T1000 (cell line): ENCODE measurements at places on chromosomes 1 and 21.
A peak's percentile ranks its signal among the peaks of the same experiment; 100 is the strongest.

DNA sequence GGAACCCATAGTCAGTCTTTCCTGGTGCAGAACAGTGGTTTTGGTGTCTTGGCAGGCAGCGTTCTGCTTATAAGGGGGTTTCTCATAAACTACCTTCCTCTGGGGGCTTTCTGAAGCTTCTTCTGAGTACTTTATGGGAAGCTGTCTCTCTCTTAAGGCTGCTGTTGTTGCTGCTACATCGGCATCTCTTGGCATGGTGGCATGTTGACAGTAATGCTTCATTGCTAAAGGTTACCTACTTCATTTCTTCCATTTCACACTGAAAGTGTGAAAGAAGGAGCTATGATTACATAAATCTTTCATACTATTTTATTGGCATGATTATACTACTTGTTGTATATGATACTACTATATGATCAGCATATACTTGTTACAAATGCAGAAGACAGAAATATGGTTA, 6.3 kb upstream of the MAP10 start:
- DNase-seq = no peak

DNA sequence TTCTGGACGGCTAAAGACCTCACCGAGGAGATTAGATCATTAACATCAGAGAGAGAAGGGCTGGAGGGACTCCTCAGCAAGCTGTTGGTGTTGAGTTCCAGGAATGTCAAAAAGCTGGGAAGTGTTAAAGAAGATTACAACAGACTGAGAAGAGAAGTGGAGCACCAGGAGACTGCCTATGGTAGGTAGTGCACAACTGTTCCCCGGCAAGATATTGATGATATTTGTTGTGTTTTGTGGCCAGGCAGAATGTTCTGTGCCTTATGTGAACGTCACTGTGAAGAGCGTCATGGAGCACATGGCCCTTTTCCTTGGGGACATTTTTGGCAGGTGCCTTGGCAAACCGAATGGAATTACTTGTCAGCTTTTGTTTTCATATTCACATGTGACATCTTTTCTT, 191.7 kb downstream of the DISC1 start:
- no peak for DNase-seq

DNA sequence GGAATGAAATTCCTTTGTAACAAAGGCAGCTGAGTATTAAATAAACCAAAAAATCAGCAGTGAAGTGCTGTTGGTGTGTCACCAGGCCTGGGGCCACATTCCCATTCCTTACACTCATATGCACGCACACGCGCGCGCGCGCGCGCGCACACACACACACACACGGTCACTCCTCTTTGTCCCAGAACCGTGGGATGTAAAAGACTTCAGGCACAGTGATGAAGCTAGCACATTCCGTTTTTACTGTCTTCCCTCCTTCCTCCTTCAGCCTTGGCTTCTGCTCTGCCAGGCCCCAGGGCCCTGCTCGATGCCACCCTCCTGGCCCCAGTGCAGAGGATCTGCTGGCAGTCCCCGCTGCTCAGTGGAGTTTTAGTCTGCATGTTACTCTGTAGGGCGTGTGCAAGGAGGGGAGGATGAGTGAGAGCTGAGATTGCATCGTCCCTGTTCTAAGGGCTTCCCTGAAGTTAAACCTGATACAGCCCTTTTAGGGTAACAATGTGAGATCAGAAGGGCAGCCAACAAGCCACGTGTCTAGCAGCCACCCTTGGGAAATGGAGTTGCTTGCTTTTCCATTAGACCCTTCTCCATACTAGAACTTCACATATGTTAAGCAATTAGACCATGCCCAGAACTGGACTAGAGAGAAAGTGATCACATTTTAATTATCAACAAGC, 71.7 kb upstream of the WDR26 start:
- DNase-seq = no peak

GRCh38 chr1:65260851-65261473, 48.4 kb upstream of the DNAJC6 start:
- peak; percentile 33 for DNase-seq

GRCh38 chr21:31983554-31983953, 110.7 kb downstream of the HUNK start:
- DNase-seq = no peak

DNA sequence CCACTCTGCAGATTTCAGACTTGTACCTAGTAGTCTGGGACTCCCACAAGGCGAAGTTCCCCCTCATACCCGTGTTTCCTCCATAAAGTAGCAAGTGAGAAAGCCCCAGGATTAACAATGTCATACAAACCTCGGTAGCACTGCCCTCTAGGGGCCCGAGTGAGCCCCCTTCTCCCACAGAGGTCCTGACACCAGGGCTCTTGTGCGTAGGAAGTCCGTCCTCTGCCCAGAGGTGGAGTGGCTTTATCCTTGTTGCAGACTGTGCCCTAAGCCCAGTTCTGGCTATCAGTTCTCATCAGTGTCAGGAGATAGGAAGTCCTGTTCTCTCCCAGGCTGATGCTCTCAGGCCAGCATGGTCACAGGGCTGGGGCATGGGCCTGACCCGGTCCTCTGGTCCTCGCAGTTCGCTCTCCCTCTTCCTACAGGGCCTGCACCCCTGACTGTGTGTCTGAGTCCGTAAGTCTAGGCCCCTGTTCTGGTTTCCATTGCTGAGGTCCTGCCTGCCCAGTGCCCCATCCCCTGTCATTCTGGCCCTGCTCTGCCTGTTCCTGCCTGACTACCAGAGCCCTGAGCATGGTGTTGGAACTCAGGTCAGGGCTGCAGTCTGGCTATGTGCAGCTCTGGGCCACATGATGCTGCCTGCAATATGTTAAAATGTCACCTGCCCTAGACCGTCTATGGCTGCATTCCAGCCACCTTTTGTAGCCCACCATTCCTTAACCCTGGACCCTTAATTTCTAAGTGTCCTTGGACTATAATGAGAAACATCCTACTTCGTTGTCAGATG, 285.6 kb downstream of the ASTN1 start:
- no peak for DNase-seq

GRCh38 chr1:117572546-117572945, 33.3 kb upstream of the TENT5C start:
- DNase-seq = no peak

GRCh38 chr1:113291777-113292602, 98.3 kb upstream of the MAGI3 start:
- no peak for DNase-seq

GRCh38 chr1:177315261-177315660, 144.5 kb downstream of the BRINP2 start:
- no peak for DNase-seq

GRCh38 chr1:173285048-173285447, 77.9 kb upstream of the TNFSF4 start:
- no peak for DNase-seq

DNA sequence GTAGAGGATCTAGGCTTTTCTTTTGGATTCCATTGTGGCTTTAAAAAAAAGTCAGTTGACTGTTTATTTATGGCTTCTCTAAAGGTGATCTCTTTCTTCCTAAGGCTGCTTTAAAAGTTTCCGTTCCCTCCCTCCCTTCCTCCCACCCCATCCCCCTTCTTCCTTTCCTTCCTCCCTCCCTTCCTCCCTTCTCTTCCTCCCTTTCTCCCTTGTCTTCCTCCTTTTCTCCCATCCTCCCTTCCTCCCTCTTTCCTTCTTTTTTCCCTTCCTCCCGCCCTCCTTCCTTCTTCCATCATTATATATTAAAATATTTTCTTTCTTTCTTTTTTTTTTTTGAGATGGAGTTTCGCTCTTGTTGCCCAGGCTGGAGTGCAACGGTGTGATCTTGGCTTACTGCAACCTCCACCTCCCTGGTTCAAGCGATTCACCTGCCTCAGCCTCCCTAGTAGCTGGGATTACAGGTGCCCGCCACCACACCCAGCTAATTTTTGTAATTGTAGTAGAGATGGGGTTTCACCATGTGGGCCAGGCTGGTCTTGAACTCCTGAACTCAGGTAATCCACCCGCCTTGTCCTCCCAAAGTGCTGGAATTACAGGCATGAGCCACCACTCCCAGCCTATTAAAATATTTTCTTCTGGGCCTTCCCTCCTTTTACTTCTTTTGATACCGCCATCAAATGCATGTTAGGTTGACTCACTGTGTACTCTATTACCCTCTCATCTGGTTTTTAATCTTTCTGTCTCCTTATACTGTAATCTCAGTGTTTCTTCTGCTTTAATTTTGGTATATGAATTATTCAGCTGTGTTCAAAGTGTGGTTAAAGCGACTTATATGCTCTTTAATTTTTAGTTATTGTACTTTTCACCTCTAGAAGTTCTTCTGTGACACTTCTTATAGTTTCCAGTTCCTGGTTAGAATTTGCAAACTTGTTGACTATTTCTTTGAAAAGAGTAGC, 59.2 kb upstream of the ATP5PO start:
- DNase-seq = no peak

DNA sequence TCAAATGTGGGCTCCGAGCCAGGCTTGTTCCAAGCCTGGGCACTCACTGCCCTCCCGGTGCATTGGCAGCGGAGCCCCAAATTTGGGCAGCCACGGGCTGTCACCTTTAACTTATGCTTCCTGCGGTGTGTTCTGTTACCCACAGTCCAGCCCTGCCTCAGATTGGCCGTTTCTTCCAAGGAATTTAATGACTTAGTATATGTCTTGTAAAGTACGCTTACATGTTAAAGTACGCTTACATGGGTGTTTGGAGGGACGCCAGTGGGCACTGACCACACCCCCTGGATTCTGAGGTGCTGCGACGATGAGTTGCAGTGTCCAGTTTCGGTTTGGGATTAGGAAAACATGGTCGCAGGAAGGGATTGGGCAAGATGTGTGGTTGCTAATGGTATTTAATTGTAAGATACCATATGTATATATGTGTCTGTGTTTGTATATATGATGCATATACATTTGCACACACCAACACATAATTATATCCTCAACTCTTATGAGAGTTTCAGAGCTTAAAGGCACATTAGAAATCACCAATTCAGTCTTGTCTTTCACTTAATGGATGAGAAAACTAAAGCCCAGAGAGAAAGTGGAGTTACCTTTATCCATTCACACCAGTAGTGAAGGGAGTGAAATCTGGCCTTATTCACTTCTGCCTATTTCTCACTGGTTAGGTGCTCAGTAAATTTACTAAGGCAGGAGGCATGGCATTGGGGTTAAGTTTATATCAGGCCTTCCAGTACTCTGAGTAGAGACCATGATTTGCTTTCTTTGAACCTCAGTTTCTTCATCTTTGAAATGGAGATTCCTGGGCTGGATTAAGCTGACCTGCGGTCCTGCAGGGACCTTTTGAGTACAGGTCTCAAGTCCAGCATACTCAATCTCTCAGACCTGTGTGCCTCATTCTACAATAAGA, 1.0 kb downstream of the SMYD2 start:
- no peak for DNase-seq

DNA sequence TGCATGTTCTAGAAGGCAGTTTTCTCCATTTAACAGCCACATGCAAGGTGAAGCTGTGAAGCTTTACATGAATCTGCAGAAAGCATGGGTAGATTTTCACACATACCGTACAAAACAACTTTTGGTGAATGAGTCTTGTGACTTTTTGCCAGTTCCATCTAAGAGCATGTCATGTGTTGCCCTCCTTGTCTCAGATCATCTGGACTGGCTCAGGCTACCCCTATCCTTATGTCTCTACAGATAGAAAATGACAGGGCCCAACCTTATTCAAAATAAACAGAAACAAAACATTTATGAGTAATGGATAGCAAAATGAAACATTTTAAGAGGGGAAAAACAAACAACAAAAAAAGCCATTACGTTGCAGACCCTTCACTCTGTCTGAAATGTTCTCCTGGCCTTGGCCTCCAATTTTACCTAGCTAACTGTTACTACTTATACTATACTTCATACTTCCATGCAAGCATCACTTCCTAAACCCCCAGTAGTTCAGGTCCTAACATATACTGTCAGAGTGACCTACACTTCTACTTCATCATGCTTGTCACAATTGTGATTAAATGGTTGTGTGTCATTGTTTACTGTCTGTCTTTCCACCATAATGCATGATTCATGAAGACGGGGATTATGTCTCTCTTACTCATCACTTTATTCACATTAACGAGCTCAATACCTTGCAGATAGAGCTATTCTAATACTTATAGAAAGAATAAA, 39.0 kb downstream of the LRRC8C start:
- no peak for DNase-seq

GRCh38 chr1:168301664-168302320, 21.1 kb downstream of the TBX19 start:
- peak; percentile 89 for DNase-seq

DNA sequence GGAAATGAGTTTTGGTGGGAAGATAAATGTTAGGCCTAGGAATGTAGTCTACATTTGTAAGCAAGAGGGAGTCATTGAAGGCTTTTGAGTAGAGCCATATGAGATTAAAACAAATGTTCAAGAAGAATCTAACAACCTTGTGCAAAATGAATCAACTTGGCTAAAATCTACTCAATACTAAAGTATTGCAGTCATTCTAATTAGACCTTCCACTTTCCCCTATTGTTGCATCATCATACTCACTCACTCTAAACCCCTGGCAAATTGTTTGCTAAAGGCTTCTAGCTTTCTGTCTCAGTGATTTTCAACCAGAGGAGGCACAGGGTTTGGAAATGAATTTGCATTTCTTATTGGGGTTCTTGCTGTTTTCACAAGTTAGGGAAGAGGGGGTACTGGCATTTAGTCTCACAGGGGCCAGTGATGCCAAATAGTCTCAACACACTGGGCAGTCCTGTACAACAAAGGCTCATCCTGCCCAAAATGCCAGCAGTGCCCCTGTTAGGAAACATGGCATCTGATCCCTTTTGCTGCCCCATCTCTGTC, 85.3 kb downstream of the SEC16B start:
- no peak for DNase-seq

DNA sequence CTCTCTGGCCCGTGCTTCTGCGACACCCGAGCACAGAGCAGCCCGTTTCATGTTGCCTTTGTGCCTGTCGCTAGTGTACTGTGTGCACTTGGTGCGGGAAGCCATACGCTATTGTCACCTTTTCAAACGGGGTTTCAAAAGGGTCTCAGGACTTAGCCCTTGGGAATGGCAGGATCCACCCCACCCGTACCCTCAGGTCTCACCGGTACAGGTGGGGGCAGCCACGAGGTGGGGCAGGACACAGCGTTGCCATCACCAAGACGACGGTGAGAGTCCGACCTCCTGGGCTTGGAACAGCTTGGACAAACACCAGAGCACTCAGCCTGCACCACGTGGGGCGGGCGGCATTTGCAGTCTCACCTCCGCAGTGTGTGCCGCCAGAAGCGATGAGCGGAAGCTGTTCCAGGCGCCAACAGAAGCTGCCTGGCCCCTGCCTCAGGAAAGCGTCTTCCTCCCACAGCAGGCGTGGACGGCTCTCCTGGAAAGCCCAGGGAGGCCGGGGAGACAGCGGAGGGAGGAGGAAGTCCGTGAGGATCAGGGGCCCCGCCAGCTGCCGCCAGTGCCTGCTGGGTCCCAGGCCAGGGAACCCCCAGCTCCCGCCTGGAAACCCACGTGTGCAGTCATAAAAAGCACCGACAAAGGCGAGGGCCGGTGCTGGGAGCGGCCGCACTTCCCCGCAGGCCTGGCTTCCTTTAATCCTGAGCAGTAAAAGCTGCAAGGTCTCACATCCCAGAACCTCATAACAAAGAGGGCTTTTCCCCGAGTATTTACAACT, 131.3 kb upstream of the ARHGEF16 start:
- DNase-seq = no peak

- no peak for DNase-seq
Observed at GRCh38 chr1:248828845-248829244, 3.1 kb upstream of the SH3BP5L start.
